ENCODE measurements at places on chromosomes 4 and X. TPM values are rescaled to one million over a fixed set of nuclear protein-coding genes. Genes with fewer than 3 reads are reported as not detected.

DNA sequence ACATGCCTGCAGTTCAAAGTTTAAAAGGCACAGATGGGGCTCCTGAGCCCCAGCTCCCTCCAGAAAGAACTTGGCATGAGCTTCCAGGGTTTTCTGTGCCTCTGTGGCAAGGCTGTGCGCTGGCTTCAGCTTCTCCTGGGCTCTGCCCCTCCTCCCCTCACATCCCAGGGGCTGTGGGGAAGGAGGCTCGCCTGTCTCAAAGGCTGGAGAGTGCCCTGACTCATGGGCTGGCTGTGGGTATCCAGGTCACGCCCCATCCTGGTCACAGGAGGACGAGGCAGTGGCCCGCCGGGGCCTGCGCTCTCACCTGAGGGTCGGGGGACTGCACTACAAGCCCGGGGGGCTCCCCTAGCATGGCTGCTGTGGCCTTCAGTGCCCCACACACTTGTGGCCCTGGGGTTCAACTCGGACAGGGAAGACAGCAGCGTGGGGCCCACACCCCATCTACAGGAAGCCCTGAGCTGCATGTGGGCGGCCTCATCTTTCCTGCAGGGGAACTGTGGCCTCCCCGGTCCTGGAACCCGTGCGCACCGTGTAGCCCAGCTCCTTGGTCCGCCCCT is 17.9 kb downstream of the LRPAP1 start:
- DNase-seq = no peak

NIPAL1 gene
- not detected for polyA plus RNA-seq

SH2D1A gene
- polyA plus RNA-seq = 0.93 TPM

DNA sequence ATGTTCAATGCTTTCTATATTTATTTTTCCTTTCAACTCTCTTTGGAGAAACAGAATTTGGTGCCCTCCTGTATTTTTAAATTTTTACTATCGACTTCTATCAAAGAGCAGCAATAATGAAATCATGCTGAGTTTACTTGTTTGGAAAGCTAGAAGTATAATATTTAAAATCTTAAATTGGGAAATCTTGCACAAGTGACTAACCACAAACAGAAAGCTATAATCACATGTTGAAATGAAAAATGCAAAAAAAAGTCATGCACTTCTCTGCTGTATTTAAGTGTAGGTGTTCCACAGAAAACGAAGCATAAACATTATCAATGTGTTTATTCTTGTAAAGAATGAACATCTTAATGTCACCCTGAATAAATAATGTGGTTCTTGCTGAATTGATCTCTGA is 306.1 kb downstream of the PCDH18 start:
- no peak for DNase-seq

TMEM175 gene
- 23.3 TPM for polyA plus RNA-seq

GRCh38 chr4:94673961-94674360 is 83.8 kb upstream of the BMPR1B start:
- DNase-seq = no peak

GRCh38 chrX:103253608-103254007 is 1.3 kb downstream of the TCEAL8 start:
- no peak for DNase-seq

- no peak for DNase-seq
Observed at GRCh38 chrX:10152086-10152485, 4.7 kb upstream of the CLCN4 start.

- DNase-seq = no peak
Observed at GRCh38 chr4:118936406-118936805, 47.8 kb downstream of the SYNPO2 start.

- no peak for DNase-seq
Observed at GRCh38 chr4:122712782-122713181, 19.7 kb upstream of the BBS12 start.

DNA sequence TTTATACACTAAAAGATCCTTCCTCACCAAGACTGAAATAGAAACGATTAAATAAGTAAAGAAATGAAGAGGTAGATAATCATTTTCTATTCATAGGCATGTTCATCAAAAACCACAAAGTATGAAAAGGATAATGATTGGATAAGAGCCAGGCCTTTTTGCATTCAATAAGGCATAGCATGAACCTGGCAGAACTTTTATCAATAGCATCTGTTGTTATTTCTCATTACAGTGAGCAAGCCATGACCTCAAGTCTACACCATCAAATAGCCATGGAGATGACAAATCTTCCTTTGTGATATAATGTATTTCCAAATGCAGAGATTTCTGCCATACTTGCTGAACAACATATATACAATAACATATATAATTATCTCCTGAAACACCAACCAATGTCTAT is 206.0 kb upstream of the SLC7A11 start:
- DNase-seq = no peak

DNA sequence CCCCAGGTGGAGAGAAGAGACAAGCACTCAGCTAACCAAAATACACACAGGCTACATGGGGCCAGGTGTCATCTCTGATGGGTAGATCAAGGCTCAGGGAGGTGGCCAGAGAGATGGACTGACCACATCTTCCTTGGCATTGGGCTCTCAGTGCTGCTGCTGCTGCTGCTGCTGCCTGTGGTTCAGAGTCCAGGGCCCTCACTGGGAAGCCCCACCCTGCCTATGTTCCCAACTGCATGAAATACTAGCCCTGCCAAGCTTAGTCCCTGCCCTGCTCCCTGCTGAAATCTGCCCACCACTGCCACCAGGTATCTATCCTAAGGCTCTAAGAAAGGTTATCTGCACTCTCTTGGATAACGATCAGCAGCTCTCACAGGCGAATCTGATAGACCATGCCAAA is 118.7 kb downstream of the EFHC2 start:
- no peak for DNase-seq

TCEAL4 gene
- polyA plus RNA-seq = 15.3 TPM

DNA sequence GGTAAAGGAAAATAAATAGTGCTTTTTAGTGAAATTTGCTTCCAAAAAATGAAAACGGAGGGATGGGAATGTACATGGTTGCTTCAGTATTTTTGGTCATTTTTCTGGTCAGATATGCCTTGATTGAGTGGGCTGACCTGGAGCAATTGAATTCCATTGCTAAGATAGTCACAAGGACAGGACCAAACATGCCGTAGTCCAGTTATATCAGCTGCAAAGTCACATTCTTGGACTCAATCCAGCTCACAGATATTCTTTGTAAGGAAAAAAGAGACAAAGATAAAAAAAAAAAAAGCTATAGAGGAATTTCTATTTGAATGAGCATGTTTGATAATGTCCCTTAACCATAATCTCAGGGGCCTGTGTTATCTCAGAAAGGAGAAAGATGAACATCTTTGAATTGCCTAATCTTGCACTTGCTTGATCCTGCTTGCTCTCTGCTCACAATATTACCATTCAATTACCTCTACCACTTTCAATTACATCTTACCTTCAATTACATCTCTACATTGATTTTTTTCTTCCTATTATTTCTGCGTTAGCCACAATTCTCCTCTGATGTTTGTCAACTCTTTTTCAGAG is 75.4 kb upstream of the PACRGL start:
- no peak for DNase-seq

- no peak for DNase-seq
Observed at GRCh38 chr4:54016504-54016903, 47.9 kb downstream of the CHIC2 start.

HELT gene
- polyA plus RNA-seq = not detected

DNA sequence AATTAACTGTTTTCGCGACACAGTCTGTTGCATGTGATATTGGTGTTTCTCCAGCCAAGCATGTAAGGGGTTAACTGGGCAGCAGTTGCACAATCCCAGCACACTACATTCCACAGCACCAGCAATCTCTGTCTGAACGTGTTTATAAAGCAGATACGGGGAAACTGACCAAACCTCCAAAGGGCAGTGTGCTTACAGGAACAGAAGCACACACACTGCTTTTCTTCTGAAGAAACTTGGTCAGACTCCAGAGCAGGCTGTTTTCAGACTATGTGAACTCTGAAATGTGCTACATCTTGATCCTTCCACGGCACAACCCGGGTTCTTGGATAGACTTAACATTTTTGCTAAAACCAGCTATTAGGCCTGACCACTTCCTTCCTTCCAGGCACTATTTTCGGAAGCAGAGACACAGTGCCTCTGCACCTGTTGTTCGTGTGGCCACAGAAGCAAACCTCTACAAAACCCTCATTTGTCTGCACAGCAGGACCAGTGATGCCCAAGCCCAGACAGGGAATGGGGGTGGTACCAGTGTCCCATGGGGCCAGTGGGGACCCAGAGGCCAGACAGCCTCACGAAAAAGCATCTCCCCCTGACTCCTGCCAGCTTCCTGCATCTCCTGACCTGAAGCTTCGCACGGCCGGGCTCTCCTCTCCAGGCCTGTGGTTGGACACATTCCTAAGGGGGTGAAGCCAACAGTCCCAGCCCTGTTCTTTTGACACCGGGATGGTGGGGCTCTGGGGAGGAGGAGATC is 90.1 kb downstream of the IRF2 start:
- peak; percentile 68 for DNase-seq

DNA sequence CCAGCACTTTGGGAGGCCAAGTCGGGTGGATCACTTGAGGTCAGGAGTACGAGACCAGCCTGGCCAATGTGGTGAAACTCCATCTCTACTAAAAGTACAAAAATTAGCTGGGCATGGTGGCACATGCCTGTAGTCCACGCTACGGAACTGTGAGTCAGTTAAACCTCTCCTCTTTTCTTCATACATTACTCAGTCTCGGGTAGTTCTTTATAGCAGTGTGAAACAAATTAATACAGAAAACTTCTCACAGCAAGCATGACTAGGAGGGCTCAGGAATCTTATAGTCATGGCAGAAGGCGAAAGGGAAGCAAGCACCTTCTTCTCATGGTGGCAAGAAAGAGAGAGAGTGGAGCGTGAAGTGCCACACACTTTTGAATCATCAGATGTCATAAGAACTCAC is 358.9 kb downstream of the NLGN4X start:
- no peak for DNase-seq

GRCh38 chr4:159770401-159770800 is 667.5 kb downstream of the RAPGEF2 start:
- no peak for DNase-seq

DNA sequence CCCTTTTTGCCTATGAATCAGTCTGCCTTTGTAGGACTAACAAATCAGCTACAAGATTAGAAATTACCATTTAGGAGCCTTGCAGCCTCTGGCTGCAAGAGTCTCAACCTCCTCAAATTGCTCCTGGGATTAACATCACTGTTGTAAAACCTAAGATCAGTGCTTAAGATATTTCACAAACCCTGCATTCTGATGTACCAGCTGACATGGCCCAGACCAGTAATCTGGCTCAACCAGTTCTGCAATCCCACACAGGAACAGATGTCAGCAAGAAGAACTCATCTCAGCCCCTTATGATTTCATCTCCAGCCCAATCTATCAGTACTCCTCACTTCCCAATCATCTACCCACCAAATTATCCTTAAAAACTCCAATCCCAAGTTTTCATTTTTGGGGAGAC is 32.5 kb upstream of the AADAT start:
- DNase-seq = no peak

DNA sequence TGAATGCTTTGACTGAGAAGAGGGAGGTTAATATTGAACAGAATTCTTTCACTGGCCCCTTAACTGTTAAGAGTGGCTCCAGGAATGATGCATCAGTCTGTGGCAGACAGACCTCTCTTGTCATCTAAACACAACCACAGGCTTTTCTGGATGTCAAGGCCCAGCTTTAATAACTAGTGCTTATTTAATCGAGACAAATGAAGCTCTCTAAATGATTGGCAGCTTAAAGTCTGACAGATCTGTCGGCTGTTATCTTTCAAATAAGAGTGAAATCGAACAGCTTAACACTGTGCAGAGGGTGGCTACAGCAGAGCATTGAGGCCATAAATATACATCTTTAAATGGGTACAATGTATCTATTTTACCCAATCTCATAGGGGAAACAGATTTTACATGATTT is 500.8 kb upstream of the PABPC4L start:
- no peak for DNase-seq

DNA sequence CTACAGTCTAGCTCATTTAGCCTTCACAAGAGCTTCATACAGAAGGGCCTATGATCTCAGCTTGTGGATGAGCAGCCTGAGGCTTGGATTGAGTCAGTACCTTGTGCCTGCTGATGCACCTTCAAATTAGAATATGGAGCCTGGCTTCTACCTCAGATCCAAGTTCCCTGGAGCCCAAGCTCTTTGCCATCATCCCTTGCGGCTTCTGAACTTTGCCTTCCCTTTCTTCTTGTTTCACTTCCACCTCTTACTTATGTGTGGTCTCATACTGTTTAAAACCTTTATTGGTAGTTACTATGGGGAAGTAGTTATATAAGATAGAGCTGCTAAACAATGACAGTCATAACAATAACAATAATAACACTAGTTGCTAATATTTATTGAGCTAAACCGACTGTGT is 84.3 kb upstream of the AFF2 start:
- peak; percentile 31 for DNase-seq

DNA sequence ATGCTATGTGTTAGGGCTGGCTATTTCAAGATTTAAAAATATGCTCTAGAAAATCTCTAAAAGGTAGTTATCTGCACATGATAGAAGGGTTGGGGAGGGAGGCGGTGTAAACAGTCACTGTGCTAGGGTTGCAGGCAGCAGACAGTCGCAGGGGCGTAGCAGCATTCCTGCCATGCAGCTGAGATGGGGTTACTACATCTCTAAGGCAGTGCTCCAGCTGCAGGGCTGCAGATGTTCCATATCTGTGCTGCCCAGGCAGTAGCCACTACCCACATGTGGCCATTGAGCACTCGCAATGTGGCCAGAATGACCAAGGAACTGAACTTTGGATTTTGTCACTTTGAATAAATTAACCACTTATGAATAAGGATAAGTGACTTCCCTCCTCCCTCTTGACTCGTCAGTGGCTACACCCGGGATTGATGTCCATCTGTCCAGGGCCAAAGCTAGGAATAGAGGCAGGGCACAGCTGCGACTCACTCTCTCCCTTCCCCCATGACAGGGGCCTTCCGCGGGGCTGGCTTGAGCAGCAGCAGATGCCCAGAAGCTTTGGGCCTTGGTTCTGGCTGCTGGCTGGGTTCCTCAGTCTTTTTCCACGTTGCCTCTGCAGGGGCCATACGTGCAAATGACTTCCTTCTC is 79.4 kb upstream of the CLDN34 start:
- no peak for DNase-seq

DNA sequence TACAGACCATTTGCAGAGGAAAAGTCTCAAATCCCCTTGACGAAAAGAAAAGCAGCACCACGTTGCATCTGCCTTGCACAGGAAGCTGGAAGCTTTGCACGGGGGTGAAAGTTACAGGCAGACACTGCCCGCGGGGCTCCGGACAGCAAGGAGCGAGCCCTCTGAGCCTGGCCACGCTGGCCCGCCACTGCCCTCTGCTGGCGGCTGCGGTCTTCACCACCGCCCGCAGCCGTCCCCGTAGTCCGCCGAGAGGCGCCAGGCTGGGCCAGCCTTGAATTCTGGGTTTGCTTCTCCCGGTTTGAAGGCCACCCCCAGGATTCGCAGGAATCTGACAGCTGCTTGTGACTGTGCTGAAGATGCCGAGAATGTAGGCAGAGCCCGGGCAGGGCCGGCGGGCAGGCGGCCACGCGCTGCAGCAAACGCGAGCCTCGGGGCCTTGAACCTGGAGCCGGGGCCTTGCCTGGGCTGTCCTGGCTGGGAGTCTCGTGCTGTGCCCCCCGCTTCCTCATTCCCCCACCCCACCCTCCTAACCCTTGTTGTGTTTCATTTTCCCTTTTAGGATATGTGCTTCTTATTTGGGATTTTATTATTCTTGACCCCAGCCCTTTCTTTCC is 49.2 kb downstream of the ENPP6 start:
- DNase-seq = peak; percentile 23

KIF4A gene
- polyA plus RNA-seq = not detected

LINC00632 gene
- polyA plus RNA-seq = not detected

GRCh38 chr4:145796346-145796745 is 116.4 kb downstream of the C4orf51 start:
- DNase-seq = no peak

XAGE1A gene
- not detected for polyA plus RNA-seq

All from naive B cell (primary cell).